ENCODE measurements at places on chromosomes 2 and 18. TPM values are rescaled to one million over a fixed set of nuclear protein-coding genes. Genes with fewer than 3 reads are reported as not detected.

Gene CRYBA2
- not detected for total RNA-seq

Gene IRS1
- total RNA-seq, result 28.5 TPM

DNA sequence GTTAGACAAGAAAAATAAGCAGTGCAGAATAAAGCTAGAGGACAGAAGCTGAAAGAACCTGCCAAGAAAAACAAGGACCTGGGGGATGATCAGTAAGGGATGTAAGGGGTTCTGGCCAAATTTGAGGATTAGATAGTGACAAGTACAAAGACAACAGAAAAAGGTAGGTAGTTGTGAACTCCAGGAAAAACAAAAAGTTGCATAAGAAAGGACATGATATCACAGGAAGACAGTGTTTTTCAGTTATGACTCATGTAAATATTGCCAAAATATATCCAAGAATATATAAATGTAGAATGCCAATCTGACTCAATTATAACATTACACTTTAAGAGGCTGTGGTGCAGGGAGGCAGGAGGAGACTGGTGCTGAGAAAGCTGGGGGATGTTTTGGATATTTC lies 209.8 kb upstream of the SH3BP4 start:
- DNase-seq, result no peak

DNA sequence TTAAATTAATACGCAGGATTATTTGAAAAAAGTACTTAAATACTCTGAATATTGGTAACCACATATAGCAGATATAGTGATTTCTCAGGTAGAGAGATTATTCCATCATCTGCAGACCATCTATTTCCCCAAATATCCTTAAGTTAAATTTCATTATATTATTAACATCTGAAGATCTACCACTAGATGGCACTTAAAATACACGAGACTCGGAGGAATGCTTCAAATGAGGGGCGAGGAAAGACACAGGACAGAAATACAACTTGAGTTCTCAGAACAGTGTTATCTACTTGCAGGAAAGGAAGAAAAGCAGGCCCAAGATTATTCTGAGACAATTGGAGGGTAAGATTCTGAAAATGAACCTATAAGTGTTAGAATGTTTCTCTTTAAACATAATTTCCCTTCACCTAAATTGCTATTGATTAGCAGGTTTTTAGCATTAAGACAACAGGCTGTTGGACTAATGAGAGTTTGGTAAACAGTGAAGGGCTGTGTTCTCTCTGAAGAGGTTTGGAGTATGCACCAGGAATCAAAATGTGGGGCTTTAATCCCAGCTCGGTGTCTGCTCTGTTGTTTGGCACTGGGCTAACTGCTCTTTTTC lies 76.9 kb upstream of the GCFC2 start:
- DNase-seq, result peak; percentile 32

- DNase-seq, result no peak
Observed at GRCh38 chr18:8478166-8478967, 130.9 kb upstream of the RAB12 start.

Gene AMER3
- 0.42 TPM for total RNA-seq

DNA sequence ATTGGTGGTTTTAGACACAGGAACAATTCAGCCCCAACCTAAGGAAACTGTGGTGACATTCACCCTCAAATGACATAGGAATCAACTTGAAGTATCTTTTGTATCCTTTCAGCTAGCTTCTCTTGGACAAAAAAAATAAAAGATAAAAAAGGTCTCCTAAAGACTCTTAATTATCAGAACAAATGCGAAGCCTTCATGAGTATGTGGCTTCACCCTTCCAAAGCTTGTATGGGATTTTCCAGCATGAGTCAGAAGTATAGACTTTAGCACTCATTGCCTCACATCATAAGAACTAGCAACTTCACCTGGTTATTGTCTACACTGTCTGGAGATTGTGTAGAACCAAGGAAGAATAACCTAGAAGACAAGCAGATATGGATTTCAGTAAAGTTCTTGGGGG lies 135.4 kb downstream of the LAMA3 start:
- DNase-seq, result no peak

GRCh38 chr2:192070099-192070498 lies 124.6 kb downstream of the TMEFF2 start:
- DNase-seq, result no peak

GRCh38 chr2:54605836-54606235 lies 117.6 kb upstream of the EML6 start:
- no peak for DNase-seq

Gene ABCG8
- total RNA-seq, result not detected

- no peak for DNase-seq
Observed at GRCh38 chr2:198297350-198297749, 493.0 kb downstream of the PLCL1 start.

DNA sequence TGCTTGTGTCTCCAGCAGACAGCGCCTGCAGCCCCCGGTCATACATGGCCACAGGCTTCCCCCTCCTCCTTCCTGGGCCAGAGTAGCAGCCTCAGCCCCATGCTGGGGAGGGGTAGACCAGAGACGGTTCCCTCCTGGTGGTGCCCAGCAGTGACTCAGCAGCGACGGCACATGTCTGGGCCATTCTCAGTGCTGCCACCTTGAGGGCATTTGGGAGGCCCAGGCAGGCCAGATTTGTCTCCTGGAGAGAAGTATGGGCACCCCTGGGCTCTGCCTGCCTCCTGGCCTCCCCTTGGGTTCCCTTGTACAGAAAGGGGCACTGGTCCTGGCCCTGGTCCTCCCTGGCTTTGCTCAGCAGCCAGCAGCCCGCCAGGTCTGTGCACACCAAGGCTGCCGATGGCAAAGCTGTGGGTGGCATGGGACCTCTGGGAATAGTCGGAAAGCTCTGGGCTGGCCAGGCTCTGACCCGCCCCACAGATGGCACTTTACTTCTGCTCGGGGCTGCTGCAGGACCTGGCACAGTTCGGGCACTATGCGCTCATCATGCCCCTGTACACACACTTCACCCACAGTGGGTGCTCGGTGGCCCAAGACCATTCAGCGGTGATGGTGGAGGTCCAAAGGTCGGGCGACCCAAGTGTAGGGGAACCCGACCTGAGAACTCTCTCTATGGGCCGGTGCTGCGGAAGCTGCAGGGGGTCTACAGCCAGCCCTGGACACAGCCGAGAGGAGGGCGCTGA lies 11.4 kb upstream of the ALPI start:
- DNase-seq, result no peak

DNA sequence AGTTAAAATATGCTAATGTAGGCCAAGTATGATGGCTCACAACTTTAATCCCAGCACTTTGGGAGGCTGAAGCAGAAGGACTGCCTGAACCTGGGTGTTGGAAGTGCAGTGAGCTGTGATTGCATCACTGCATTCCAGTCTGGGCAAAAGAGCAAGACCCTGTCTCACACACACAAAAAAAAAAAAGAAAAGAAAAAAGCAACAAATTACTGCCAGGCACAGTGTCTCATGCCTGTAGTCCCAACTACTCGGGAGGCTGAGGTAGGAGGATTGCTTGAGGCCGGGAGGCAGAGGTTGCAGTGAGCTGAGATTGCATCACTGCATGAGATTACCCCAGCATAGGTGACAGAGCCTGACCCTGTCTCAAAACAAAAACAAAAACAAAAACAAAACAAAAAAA lies 110.6 kb downstream of the PRELID3A start:
- no peak for DNase-seq

DNA sequence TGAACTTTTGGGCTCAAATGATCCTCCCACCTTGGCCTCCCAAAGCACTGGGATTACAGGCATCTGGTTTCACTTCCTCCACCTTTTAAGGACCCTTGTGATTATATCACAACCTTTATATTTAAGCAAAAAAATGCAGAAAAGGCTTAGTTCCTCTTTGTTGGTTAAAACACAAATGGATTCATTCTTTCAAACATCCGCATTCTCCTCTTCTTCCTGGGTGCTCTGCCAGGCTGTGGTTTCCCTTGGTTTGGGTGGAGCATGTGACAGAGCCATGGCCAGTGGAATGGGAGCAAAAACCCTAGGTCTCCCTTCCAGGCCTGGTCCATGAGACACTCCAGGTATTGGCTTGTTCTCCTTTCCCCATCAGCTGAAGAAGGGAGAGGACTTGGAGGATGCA lies 9.9 kb upstream of the SLC66A3 start:
- DNase-seq, result no peak

DNA sequence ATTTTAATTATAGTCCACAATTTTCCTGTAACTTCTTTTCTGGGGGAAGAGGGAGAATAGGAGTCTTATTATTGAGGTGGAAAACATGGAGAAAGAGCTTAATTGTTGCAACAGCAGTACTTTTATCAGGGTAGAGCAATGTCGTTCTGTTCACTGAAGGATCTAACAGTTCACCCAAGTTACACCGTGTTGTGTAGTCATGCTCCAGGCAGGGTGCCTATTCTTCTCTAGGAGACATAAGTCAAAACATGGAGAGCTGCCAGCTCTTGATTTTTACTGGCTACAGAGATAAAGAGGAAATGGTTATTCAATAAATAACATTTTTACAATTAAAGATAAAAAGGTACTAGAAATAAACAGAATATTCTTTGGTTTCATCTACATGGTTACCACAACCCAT lies 594.3 kb upstream of the NETO1 start:
- DNase-seq, result peak; percentile 26

DNA sequence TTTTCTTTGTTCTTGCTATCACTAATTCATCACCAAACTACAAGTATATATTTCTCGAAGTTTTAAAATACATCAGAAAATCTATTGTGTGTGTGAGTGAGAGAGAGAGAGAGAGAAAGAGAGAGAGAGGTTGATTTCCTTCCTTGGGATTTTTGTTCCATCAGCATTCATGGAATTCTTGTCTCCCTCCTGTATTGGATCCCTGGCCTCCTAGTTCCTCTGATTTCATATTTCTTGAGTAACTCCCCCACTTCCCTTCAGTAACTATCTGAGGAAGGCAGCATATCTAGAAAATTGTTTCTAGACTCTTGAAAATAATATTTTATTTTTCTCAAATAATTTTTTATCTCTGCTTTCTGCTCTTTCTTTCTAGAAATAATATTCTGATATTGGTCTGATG lies 13.3 kb upstream of the ACTR2 start:
- no peak for DNase-seq

Gene MOCOS
- total RNA-seq, result 0.95 TPM

Gene MAPK4
- total RNA-seq, result 3.6 TPM

GRCh38 chr2:98826856-98827255 lies 95.9 kb upstream of the MGAT4A start:
- no peak for DNase-seq

- DNase-seq, result no peak
Observed at GRCh38 chr2:145729993-145730770, 1210.3 kb upstream of the ZEB2 start.

Gene ACADL
- 4.9 TPM for total RNA-seq

Gene NCKAP5
- 14.4 TPM for total RNA-seq

DNA sequence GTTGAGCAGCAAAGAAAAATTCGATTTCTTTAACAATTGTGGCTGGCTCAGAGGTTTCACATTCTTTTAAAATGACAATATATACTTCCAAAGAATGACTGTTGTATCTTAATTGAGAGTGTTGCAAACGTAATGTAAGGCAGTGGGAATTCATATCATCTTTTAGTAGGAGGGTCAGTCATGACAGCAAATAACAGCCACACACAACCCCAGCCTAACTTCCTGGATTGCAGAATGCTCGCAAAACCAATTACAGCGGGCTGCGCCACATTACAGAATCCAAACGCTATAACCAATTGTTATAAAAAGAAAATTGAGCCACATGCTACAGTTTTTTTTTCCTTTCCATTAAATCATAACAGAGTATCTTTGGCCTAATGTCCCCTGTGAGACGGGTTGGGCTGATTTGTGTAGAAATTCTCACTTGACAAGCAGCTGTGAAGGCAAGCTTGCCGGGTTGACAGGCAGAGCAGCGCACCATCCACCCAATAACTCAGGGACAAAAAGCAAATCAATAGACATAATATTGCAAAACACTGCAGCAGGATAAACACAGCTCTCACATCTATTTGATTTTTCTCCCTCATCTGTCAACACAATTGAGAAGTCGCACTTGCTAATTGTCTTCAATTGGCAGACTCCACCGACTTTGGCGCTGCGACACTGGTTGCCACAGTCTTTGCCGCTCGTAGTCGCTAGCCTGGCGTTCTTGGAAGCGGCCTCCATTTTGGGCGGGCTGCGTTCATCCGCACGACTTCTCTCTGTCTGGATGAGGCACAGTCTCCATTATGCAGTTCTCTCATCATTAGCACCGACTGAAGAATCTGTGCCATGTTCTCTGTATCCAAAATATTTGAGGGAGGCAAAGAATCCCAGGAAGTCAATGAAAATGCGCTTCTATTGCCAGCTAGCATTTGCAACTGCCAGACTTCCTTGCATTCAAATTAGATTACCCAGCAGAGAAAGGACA lies 95.0 kb upstream of the CCDC68 start:
- no peak for DNase-seq

Gene DYNAP
- not detected for total RNA-seq

DNA sequence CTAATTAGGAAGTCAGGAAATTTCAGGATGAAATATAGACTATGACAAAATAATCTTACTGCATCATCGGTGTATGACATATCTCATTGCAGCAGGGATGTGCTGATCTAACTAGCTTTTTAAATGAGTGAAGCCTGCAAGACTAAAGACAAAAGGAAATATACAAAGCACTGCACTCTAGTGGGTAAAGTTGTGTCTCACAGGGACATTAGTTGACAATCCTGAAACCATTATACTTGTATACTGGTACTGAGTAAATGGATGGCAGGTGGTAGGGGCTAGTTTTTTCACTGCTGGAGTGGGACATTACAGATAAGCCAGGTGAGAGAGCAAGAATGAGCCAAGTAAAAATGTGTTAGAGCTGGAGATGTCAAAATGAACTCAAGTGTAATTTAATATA lies 317.5 kb upstream of the RAB6C start:
- no peak for DNase-seq

DNA sequence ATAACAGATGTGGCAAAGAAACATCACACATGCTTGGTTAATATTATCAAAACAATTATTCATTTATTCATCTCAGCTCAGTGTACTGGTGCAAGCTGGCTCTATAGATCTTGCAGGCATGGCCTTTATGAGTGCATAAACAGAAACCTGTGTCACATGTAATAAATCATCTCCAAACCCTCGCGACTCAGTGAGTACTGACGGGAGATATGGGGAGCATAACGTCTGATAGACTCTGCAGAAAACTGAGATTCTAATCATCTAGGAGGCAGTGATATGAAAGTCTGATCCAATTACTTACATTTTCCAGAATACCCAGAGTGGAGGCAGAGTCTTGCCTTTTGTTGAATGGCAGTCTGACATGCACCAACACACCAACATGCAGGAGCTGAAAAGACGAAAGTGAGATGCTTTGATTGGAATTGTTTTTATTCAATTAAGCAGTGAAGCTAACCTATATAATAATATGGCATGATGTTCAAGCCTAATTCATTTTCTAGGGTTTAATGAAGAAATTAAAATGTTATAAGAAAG lies 416.8 kb downstream of the RNF144A start:
- peak; percentile 11 for DNase-seq

DNA sequence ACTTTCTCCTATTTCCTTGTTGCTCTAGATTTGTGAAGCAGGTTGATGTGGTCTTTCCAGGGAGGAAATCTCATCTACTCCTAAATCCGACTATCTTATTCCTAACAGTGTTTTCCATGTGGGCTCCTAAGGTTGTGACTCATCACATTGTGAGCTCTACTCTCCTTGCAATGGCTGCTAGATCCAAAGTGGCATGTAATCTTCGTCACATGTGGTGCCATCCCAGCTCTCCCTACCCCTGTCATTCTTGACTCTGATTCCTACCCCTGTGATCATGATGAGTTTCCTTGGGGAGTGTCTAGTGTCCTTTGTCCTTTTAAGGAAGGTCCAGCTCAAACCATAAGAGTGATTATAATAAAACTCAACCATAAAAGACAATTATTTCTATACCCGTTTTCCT lies 47.3 kb upstream of the GULP1 start:
- no peak for DNase-seq

GRCh38 chr2:5791371-5791770 lies 99.2 kb downstream of the SOX11 start:
- DNase-seq, result no peak

Data from urinary bladder (tissue), 4 donors.